ENCODE measurements at places on chromosomes 2 and 18.

GRCh38 chr2:57720728-57721627 lies 325.6 kb upstream of the VRK2 start:
- DNase-seq = peak; percentile 39

GRCh38 chr2:184444623-184445223 lies 153.6 kb upstream of the ZNF804A start:
- no peak for DNase-seq

DNA sequence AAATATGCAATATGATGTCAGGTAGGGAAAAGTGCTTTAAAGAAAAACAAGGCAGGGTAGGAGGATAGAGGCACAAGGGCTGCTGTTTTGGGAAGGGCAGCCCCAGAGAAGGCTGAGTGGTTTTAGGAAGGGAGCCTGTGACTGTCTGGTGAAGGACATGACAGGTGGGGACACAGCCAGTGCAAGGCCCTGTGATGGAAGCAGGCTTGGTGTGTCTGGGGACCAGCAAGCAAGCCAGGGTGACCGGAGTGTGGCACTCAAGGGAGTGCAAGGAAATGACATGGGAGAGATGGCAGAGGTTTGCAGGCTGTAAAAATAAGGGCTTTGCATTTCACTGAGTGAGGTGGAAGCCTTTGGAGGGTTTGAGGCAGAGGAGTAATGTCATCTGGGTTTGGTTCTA lies 62.0 kb downstream of the LTBP1 start:
- no peak for DNase-seq

DNA sequence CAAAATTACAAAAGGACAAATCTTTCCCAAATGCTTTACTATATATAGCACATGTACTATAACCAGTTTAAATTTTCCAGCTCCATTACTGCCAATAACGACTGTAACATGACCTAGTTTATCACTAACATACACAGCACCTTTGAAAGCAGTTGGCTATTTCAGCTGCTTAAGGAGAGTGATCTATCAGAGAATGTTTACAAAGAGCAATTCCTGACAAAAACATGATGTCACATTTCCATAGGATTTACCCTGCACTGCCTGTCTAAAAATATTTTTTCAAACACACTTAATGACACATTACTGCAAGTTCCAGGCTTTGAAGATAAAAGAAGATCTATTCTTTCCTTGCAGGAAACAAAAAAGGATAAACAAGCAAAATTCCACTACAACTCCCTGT lies 40.6 kb downstream of the ZNF516 start:
- no peak for DNase-seq

DNA sequence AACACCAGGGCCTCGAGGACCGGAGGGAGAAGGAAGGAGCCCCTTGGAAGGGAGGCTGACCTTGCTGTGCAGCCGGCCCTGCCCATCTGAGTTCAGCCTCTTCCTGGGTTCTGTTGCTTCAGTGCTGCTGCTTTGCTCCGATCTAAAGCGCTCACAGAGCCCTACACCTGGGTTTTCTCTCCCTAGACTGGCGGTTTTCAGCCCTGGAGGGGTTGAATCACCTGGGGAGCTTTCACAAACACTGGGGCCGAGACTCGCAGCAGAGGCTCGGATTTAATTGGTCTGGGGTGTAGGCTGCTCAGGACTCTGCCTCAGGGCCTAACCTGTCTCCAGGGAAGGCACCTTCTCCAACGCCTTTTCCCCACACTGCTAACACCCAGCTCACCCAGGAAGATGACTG lies 40.9 kb upstream of the SMAD7 start:
- DNase-seq = no peak

GRCh38 chr18:55585065-55585919 lies 2.7 kb downstream of the TCF4 start:
- DNase-seq = no peak

DNA sequence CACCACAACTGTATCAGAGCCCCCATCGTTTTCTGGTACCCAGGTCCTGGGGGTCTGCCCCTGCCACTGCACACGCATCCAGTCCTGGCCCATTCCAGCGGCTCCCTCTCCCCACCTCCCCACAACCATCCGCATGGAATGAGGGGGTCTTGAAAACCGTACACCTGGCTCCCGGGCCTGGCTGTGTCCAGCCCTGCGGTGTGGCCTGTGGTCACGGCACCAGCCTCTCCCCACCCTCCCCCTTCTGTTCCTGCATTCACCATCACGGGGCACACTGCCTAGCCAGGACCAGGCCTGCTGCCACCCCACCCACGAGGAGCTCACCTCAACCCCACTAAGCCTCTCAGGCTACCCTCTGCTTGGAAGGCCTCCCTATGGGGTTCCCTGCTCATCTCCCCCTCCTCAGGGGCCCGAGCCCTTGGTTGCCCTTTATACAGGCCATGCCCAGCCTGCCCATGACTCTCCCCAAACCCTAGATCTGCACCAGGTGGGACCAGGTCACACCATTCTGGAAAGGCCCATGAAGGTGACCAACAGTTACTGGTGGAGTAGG lies 11.4 kb downstream of the GPR35 start:
- peak; percentile 13 for DNase-seq

DNA sequence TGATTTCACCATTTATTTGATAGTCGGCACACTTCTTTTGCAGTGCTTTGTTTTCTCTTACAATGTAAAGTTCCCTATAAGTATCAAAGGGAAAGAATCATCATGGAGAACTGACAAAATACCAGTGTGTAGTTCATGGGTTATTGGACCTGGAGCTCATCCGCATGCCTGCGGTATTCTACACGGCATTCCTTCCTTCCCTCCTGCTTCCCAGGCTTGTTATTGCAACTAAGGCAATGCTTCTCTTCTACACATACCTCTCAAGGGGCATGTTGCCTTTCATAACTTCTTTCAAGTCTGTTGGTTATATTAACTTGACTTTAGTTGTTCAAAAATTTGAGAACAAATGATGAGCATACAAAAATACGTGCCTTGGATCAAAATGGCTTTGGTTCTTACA lies 24.3 kb upstream of the FAP start:
- DNase-seq = no peak

GRCh38 chr2:58448065-58448507 lies 207.0 kb upstream of the FANCL start:
- peak; percentile 50 for DNase-seq

- no peak for DNase-seq
Observed at GRCh38 chr18:46700066-46700824, 43.2 kb upstream of the LOXHD1 start.

- DNase-seq = no peak
Observed at GRCh38 chr18:47970664-47971531, 40.4 kb upstream of the SMAD2 start.

GRCh38 chr2:18551623-18552022 lies 8.8 kb downstream of the RDH14 start:
- DNase-seq = no peak

DNA sequence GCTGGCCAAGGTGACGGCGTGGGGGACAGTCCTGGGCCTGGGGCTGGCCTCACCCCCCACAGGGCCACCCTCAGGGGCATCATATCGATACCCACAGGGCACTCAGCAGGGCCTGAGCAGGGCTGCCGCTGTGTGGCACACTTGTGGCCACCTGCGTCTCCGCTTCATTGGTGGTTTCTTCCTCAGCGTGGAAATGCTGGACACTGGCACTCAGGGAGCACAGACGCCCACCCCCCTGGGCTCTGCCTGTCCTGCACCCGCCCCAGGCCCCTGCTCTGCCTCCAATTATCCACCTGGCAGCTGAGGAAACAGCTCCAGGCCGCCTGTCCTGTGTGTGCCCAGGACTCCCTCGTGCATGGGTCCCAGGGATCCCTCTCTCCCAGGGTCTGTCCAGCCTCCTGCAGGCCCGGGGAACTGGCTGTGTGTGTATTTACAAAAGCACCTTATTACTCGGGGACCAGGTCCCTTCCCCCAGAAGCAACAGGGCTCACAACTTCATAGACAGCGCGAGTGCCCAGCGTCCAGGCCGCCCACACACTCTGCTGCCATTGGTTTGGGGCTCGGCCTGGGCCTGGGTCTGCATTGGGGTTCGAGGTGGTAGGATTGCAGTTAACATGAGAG lies 13.1 kb downstream of the CROCC2 start:
- no peak for DNase-seq

GRCh38 chr2:83823229-83823628 lies 635.9 kb downstream of the SUCLG1 start:
- no peak for DNase-seq
